NCI-H1417 (cell line): ENCODE measurements at places on chromosomes 5 and 9.

DNA sequence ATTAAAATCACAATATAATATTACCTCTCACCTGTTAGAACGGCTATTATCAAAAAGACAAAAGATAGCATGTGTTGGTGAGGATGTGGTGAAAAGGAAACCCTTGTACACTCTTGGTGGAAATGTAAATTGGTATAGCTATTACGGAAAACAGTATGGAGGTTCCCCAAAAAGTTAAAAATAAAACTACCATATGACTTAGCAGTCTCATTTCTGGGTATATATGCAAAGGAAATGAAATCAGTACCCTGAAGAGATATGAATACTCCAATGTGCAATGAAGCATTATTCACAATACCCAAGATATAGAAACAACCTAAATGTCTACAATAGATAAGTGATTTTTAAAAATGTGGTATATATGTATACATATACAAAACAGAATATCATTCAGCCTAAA lies 199.9 kb downstream of the SNX18 start:
- DNase-seq: no peak

DNA sequence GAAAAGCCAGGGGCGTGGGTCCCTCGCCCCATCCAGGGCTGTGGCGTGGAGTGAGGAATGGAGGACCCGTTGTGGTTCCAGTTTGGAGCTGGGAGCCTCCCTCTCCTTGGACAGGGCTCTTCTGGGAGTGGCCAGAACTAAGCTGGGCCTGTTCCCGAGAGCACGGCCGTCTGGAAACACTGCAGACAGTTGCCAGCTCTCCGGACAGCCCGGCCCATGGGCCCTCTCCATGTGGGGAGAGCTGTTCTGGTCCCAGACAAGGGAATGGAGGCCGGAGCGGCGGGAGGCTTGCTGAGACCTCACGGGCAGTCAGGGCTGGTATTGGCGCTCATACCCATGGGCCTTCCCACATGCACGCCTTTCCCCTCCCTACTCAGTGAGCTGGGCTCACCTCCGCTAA lies 45.2 kb upstream of the FCN2 start:
- no peak for DNase-seq

DNA sequence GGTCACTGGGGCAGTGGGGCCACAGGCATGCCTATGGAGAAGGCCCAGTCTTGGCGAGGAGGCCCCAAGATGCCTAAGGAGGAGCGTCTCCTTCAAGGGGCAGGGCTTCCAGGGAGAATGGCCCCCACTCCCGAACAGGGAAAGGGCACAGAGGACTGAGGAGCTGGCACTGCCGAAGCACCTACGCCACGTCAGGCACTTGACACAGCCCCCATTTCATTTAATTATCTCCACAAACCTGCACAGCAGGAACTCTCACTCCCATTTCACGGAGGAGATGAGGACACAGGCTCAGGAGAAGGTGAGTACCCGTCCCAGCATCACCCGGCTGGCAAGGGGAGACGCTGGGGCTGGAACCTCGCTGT lies 26.0 kb downstream of the EGR1 start:
- DNase-seq: peak; percentile 63

DNA sequence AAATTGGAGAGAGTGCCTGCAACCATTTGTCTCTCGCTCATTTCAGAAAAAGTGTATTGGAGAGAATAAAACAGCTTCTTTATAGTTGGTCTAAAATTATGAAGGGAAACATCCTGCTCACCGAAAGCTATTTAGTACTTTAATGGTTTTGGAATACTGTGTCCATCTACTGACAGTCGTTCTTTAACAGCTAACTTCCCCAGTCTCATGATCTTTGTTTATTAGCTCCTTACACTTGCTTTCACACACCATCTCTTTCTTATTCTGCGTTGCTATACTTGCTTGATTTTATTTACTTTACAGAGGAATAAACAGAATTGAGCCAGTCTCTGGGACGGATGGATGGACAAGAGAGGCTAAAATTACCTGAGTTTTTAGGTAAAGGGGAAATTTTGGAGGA lies 229.3 kb downstream of the CCDC171 start:
- DNase-seq: no peak

DNA sequence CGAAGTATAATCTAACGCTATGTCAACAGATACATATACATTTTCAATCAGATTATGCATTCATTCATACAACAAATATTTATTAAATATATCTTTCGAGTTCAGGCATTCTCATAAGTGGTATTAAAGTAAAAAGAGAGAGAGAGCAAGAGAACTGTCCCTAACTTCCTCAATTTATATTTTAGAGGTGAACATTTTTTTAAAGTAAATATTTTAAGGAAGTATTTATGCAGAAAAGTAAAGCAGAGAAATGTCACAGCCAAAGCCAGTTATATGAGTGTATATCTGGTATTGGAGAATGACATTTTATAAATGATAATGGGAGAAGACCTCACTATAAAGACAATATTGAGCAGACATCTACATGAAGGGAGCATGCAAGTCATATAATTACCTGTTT lies 667.3 kb upstream of the CDH9 start:
- no peak for DNase-seq

DNA sequence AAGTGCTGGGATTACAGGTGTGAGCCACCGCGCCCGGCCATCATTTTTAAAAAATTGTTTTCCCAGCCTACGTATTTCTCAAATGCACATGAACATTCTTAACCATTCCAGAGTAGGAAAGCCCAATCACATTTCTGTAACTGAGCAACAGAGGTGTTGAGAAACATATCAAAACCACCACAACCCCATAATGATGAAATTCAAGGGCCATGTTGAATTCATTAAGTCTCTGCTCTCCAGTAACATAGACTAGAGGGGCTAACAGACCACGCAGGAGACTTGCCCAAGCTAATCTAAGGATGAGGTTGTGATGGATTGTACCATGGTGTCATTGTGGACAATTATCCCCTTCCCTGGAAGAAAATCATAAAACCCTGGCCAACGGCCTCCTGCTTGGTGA lies 52.9 kb downstream of the MYO10 start:
- no peak for DNase-seq

DNA sequence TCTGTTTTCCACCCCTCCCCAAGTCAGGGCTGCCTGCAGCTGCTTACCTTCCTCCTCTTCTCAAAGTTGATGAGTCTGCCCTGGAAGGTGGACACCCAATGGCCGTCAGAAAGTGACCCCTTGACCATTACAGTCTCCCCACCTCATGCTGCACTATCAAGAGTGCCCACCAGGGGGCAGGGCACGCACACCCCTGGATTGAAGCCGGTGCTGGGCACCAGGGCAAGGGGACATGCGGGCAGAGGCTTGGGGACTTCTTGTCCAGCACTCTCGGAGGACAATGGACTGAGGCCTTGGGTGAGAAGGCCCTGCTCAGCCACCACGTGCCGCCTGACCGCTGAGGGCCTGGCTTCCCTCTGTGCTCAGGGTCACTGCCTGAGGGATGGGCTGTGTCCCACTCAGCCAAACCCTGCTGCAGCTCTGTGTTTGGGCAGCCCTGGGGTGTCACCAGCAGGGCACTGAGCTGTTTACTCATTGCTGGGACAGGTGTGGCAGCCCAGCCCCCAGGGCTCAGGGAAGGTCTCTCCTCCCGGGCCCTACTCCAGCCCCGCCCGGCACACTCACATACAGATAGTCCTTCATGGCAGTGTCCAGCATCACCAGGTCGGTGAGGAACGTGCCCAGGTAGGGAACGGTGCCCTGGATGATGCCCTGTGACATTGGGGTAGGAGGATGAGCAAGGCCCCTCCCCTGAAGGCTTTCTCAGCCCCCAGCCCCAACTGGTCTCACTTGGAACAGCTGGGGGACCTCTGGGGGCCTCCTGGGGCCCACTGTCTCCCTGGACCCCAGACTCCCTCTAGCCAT lies 17.7 kb downstream of the RALGDS start:
- DNase-seq: peak; percentile 42
